NCI-H446 (cell line): ENCODE measurements at places on chromosomes 16 and 17.

DNA sequence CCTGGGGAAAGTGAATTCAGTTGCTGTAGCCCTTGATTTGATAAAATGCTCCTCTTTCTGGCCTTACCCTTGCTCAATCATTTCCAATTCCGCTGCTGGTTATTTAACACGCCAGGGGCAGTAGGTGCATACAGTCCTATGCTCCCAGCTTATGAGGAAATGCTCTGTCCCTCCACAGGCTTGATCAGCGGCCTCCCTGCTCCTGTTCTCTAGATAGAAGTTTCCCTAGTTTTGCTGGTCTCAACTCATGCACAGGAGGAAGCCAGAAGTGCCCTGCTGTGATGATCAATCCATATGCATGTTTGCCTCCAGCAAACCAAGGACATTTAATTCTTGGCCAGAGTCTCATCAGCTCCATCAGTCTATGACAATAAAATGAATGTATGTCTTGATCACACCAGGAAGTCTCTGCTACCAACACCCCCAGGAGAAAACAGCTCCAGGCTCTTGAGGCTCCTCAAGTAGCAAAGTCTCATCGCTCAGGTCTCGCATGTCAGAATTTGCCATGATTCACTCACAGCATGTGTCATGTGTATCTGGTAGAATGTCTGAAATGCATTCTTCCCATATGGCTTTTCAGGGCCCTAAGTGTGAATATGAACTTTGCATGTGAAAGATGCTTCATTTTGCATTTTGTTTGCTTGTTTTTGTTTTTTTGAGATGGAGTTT is 208.9 kb downstream of the CDH13 start:
- no peak for DNase-seq

DNA sequence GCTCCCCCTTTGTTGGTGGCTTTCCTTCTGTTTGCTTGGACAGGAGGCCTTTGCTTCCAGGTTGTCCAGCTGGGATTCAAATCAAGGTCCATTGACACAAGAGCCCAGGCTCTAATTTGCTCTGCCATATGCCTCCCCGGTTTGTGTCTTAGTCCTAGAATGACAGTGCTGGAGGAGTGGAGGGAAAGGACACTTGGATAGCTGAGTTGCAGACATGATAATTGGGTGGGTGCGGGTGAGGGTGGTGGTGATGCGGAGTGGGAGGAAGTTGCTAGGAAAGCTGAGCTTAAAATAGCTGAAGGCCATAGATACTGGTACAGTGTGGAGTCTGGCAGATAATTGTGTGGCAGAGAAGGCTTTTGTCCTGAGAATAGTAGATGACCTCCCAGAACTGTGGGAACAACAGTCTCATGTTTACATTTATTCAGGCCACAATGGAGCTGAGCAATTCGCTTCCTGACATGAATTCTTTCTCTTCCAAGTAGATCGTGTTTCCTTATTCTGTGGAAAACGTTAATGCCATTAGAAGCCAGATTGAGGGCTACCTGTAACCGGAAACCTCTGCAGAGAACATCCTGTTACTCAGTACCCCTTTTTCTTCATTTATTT is 23.8 kb downstream of the SEC14L1 start:
- no peak for DNase-seq

DNA sequence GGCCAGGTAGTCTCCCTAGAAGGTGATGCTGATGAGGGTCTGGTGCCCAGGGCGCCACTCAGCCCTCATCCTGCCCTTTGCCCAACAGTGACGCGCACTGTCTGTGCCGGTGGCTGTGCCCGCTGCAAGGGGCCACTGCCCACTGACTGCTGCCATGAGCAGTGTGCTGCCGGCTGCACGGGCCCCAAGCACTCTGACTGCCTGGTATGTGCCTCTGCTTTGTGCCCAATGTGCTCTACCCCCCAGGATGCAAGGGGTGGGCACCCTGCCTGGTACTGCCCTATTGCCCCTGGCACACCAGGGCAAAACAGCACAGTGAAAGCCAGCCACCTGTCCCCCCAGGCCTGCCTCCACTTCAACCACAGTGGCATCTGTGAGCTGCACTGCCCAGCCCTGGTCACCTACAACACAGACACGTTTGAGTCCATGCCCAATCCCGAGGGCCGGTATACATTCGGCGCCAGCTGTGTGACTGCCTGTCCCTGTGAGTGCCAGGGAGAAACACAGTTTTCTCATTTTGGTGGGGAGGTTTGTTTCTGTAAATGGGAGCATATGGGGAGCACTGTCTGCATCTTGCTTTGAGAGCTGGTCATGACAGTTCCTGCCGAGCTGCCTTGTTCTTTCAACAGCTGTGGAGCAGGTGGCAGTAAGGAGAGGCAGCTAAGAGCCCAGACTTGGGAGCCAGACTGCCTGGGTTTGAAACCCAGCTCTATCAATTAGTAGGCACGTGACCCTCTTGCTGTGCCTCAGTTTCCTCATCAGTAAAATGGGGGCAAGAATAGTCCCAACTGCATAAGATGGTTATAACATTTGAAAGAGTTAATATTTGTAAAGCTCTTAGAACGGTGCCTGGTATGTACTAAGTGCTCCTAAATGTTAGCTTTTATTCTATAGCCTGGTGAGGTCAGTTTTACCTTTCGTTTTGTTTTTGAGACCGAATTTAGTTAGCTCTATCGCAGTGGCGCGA is 10.4 kb downstream of the ERBB2 start:
- no peak for DNase-seq

- DNase-seq = peak; percentile 55
These were observed 38.5 kb downstream of the MSI2 start for GRCh38 chr17:57294629-57295501.

GRCh38 chr17:73952082-73952479 is 251.4 kb upstream of the RPL38 start:
- DNase-seq = no peak

DNA sequence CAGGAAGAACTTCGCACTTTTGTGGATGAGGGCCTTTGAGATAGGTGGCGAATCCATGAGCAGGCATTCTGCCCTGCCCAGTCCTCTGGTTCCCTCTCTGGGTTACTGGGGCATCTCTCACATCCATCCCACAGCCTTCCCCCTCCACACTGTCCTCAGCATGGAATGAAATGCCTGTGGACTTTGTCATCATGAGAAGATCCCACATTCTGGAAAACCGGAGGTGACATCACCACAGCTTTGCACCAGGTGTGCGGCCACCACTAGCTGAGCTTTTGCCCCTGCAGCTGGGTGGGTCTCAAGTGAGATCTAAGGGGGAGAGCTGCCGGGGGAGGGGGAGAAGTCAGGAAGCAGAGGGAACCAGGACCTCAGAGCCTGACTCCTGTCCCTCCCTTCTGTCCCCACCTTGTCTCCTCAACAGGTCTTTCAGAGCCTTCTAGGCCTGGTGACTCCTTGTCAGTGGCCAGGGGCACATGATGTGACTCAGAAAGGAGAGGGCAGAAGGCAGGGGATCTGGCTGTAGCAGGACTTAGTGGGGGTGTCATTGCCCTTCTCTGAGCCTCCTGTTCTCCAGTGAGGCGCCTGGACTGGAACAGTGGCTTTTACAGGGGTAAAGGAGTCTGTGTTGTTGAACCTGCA is 40.0 kb upstream of the DLX4 start:
- DNase-seq = no peak

- no peak for DNase-seq
These were observed 21.1 kb downstream of the NPTX1 start for GRCh38 chr17:80455336-80455710.

DNA sequence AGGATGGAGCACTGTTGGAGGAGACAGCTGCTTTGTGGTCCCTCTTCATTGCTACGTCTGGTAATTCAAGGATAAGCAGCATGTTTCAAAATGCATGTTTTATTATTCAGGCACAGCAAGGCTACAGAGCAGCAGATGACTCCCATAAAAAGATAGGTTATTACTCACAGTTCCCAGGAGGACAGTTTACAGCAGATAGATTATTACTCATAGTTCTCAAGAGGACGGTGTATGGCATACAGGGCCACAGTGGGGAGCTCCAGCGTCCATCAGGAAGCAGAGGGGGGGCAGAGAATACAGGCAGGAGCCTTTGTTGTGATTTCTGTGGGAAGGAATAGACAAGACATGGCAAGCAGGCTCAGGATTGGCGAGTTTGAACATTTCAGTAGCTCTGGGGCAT is 72.9 kb downstream of the DNAH9 start:
- no peak for DNase-seq

DNA sequence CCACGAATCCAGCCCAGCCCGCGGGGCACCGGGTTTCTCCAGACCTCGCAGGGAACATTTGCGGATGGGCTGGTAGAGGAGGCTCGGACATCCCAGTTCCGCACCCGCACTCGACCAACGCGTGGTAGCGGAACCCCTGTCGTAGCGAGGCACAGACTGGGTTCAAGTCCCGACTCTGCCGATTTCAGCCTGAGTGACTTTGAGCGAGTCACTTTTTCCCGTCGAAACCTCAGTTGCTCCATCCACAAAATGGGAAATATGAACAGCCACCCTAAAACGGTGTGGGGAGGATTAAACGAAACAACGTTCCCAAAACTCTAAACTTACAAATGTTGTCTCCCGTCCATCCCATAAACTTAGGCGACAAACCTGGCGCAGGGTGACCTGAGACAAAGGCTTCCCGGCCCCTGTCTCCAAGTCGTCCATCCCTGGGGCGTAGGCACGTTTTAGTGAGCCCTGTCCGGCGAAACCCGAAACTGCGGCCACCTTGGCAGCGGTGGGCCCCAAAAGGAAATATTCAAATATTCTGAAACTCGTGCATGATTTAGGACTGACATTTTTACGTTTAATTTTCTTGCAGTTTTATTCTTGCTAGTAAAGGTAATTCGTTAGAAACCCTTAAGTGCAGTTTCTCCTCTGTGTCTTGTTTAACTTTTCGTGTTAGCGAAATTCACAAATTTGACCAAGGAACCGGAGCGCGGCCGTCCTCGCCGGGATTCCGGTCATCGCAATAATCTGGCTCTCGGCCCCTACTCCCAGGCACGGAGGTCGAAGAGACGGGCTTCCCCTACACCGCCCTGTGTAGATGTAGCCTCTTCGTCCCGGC is 1.9 kb upstream of the MLLT6 start:
- no peak for DNase-seq

GRCh38 chr17:66956941-66957340 is 7.6 kb upstream of the CACNG4 start:
- no peak for DNase-seq

DNA sequence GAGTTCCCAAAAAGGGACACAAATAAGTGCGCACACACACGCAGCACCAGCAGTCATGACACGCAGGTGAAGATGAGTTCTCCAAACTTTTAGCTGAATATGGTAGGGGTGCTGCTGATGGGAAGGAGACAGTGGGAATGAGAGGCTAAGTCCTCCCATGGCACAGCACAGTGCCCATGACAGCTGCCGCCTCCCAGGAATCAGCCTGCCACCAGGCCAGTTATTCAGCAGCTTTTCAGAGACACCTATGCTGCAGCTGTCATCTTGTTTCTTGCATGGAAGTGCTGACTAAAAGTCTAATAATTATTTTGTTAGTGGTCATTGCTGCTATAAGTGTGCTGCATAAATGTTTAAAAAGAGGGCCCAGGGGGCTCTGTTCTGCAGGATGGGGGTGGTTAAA is 12.2 kb downstream of the WFIKKN2 start:
- DNase-seq = no peak

DNA sequence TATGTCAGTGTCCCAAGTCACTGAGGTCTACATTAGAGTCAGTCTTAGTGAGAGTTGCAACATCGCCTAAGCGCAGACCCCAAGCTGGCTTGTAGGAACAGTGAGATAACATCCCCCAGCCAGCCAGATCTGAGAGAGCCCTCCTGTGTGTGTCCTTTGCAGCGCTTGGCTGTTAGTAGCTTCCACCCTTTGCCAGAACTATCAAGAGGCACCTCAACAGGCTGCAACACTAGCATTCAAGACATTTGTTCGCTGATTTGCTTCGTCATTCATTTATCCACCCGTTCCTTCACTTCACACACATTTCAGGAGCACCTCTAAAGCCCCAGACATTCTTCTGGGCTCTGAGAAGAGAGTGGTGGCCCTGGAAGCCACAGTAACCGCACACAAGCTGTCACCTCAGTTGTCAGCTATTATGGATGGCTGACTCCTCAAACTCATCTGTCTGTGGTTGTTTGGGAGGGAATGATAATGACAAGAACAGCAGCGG is 289.6 kb downstream of the WWOX start:
- no peak for DNase-seq

GRCh38 chr17:82180776-82181528 is 31.7 kb downstream of the CCDC57 start:
- DNase-seq = no peak

- DNase-seq = no peak
These were observed 143.3 kb downstream of the AATF start for GRCh38 chr17:37092071-37092470.

GRCh38 chr16:4347010-4347409 is 4.1 kb downstream of the PAM16 start:
- DNase-seq = no peak

- DNase-seq = no peak
These were observed 6.6 kb upstream of the HOXB9 start for GRCh38 chr17:48632579-48633265.

- no peak for DNase-seq
These were observed 1.7 kb upstream of the RBBP6 start for GRCh38 chr16:24537474-24538337.

GRCh38 chr16:84438971-84439696 is 65.3 kb downstream of the MEAK7 start:
- no peak for DNase-seq

GRCh38 chr16:49345829-49346228 is 27.8 kb upstream of the C16orf78 start:
- DNase-seq = no peak

DNA sequence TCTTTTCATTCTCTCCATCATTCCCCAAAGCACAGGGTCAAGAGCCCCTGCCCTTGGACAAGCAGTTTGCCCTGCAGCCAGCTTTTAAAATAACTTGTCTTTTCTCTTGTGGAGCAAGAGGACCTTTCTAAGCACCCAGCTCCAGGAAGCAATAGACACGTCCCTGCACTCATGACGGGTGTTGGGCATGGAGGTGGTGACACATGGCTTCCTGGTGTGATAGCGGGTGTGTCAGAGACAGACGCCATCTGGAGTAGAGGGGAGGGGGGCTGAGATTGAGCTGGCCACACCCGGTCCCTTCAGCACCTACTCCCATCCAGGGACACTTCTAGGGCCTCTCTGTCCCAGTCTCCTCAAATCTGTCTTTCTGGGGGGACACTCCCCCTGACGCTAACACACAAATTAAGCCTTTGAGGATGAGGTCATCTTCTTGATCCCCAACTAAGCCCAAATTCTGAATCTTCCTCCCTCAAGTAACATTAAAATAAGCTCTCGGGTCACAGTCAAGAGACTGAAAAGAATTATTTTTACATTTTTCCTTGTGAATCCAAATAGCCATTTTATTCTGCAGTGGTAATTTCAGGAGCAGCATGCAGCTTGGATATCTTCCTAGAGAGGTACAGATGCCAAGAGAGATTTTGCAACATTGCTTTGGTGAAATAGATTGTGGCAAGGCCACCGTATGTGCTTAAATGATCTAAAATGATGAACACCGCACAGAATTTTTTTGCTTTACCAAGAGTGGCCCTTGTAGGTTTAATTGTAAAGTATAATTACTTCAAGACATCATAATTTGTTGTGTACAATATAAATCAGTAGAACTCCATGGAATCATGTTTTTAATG is 216.6 kb upstream of the IRX3 start:
- DNase-seq = peak; percentile 22

GRCh38 chr16:74726716-74727115 is 26.1 kb upstream of the MLKL start:
- peak; percentile 10 for DNase-seq
